ENCODE measurements at places on chromosomes 2 and 18. TPM values are rescaled to one million over a fixed set of nuclear protein-coding genes. Genes with fewer than 3 reads are reported as not detected.

DNA sequence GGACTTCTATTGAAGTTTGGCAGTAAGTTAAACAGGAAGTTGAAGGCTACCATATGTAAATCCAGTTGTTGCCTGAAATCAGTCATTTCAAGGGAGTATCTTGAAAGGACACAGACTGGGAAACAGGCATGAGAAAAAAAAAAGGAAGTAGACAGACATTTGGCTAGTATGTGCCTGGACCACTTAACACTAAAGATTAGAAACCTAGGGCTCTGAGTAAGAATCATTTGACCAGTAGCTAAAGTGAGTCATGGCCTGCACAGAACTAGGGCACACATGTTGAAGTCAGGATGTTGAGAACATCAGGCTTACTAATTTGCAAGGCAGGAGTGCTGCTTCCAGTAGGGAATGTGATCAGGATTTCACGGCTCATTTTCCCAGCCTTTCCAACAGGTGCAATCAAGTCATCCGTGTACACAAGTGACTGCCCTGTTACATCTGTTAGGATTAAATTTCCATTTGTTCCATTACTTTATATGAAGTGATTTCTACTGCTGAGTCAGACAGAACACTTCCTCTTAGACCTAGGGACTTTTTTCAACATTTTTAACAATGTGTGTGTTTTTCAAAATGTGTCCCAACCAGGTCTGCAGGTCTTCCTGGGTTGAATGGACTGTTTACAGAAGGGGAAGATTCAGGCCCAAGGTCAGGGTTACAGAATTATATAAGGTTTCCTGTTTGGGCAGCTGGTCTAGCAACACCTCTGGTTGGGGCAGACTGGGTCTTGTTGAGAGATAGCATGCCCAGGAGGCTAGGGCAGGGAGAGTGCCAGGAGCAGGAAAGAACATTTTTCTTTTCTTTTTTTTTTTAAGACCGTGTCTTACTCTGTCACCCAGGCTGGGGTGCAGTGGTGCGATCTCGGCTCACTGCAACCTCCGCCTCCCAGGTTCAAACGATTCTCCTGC lies 145.6 kb downstream of the TGIF1 start:
- H3K4me1 ChIP-seq, result peaks cover 60% of the 10 kb centered on the region
- peak overlapping the region; percentile 52 for H3K4me3 ChIP-seq
- H3K27me3 ChIP-seq, result no peaks in the 10 kb centered on the region
- H3K36me3 ChIP-seq, result peaks cover 5% of the 10 kb centered on the region

- H3K27ac ChIP-seq, result no peak overlapping the region
- no peaks in the 10 kb centered on the region for H3K27me3 ChIP-seq
- H3K4me3 ChIP-seq, result no peak overlapping the region
- no peak for DNase-seq
- H3K4me1 ChIP-seq, result no peaks in the 10 kb centered on the region
- no peaks in the 10 kb centered on the region for H3K36me3 ChIP-seq
These were observed 41.7 kb upstream of the RND3 start for GRCh38 chr2:150528861-150529801.

Gene GKN2
- 181 TPM for total RNA-seq

GRCh38 chr18:52070291-52070756 lies 269.7 kb upstream of the DCC start:
- no peaks in the 10 kb centered on the region for H3K36me3 ChIP-seq
- no peaks in the 10 kb centered on the region for H3K27me3 ChIP-seq
- no peak overlapping the region for H3K27ac ChIP-seq

Gene TBR1
- total RNA-seq, result 0.08 TPM

Gene PMS1
- total RNA-seq, result 28.4 TPM

DNA sequence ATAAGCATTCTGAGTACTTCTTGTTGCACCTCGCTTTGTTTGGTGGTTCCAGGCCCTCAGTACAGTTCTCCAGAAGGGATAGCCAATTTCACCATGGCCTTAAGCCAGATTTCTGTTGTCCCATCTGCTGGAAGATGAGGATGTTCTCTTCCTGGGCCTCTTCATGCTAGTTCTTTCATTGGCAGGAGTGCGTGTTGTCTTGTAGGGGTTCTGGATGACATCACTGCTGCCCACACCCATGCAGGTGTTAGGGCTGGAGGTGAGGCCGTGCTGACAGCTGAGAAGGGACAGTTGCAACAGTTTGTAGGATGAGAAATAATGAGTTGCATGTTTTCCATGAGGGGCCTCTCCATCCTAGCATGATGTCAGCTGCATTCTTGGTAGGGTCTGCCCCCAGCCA lies 142.9 kb downstream of the LDLRAD4 start:
- H3K27me3 ChIP-seq, result no peaks in the 10 kb centered on the region
- H3K4me3 ChIP-seq, result no peak overlapping the region
- no peak for DNase-seq
- H3K27ac ChIP-seq, result no peak overlapping the region
- no peaks in the 10 kb centered on the region for H3K36me3 ChIP-seq
- no peaks in the 10 kb centered on the region for H3K4me1 ChIP-seq

DNA sequence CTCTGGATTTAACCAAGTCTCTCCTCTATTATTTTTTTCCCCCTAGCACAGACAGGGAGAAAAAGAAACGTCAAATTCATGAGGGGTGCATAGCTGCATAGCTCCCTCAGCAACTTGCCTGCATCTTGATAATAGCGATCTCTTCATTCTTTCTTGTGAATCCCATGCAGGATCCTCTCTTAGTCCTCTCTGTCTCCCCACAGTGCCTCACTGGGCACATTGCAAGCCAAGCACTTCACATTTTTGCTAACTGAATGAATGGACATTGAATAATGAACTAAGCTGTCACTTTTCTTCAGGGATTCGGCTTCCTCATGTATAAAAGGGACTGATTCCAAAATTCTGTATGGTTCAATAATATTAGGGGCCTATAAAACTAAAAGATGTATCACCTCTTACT lies 2.9 kb upstream of the EPB41L3 start:
- no peak overlapping the region for H3K4me3 ChIP-seq
- DNase-seq, result no peak
- H3K27me3 ChIP-seq, result no peaks in the 10 kb centered on the region
- no peak overlapping the region for H3K27ac ChIP-seq

- peaks cover 61% of the 10 kb centered on the region for H3K4me1 ChIP-seq
- no peaks in the 10 kb centered on the region for H3K27me3 ChIP-seq
- DNase-seq, result no peak
These were observed 148.2 kb upstream of the ITGA4 start for GRCh38 chr2:181308766-181309515.

DNA sequence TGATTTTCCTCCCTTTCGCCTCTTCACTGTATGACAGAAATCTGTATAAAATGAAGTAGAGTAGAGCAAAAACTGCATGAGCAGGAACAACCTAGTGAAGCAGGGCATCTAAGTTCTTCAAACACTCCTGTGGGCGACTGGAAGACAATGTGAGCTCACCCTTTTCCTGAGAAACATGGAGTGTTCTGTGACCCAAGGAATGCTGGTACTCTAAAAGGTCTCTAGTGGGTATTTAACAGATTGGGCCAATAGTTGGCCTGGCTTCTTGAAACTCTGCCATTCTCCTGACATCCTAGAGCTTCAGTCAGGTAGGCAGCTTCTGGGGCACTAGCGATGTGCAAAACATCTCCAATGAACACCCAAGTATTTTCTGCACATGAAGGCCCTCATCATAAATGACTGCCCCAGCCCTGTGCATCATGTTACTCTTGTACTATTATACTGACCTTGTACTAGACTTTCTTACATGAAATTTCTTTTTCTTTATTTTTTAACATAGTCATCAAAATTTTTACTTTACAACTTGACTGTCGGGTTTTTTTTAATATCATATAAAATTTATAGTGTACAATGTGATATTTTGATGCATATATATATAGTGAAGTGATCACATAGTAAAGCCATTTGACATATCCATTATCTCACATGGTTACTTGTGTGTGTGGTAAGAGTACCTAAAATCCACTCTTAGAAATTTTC lies 294.6 kb upstream of the SESTD1 start:
- no peak for DNase-seq
- no peaks in the 10 kb centered on the region for H3K27me3 ChIP-seq
- peak overlapping the region; percentile 61 for H3K27ac ChIP-seq

- no peak overlapping the region for H3K27ac ChIP-seq
- H3K4me1 ChIP-seq, result no peaks in the 10 kb centered on the region
- no peaks in the 10 kb centered on the region for H3K36me3 ChIP-seq
- no peak overlapping the region for H3K4me3 ChIP-seq
These were observed 3.5 kb upstream of the FABP1 start for GRCh38 chr2:88131201-88131998.

GRCh38 chr18:3248062-3248657 lies 559 bp downstream of the MYL12A start:
- H3K36me3 ChIP-seq, result peaks cover 12% of the 10 kb centered on the region
- H3K27me3 ChIP-seq, result no peaks in the 10 kb centered on the region
- peak overlapping the region; percentile 90 for H3K4me3 ChIP-seq
- H3K27ac ChIP-seq, result peak overlapping the region; percentile 100
- H3K4me1 ChIP-seq, result peaks cover 29% of the 10 kb centered on the region
- DNase-seq, result peak; percentile 82

DNA sequence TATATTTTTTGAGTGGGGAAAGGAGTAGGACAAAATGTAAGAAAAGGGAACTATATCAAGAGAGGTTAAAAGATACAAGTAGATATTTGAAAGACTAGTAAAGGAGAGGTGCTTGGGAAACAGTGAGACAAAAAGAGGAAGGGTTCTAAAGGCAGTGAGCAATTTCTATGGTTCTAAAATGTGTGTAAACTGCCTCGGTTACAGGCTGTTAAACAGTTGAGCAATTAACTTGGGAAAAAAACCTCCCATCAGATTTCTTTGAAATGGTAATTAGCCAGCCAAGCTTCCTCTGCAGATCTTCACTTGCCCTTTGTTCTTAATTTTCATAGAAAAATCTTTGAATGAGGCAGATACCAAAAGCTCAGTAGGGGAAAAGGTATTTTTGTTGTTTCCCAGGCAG lies 238.7 kb upstream of the KCNH7 start:
- H3K27ac ChIP-seq, result no peak overlapping the region
- H3K27me3 ChIP-seq, result no peaks in the 10 kb centered on the region
- H3K4me3 ChIP-seq, result no peak overlapping the region
- no peak for DNase-seq
- H3K36me3 ChIP-seq, result no peaks in the 10 kb centered on the region

DNA sequence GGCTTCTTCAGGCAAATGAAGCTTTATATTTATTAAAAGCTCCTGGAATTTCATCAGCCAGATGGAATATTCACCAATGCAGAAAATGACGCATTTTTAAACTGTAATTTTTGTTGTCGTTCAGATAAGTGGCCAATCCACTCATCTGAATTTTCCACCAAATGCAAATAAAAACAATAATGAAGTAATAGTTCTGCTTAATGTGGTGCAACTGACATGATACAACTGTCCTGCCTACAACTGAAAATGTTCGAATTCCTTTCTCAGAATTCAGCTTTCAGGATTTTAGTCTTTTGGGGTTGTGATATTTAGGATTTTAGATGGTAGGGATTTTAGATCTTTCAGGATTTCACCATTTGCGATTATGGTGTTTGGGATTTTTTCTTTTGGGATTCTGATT lies 27.1 kb upstream of the PUM2 start:
- H3K27ac ChIP-seq, result no peak overlapping the region
- no peaks in the 10 kb centered on the region for H3K4me1 ChIP-seq
- no peaks in the 10 kb centered on the region for H3K27me3 ChIP-seq
- no peak overlapping the region for H3K4me3 ChIP-seq

- H3K4me1 ChIP-seq, result no peaks in the 10 kb centered on the region
- no peak for DNase-seq
- no peaks in the 10 kb centered on the region for H3K36me3 ChIP-seq
- no peak overlapping the region for H3K4me3 ChIP-seq
These were observed 22.7 kb downstream of the EXOC6B start for GRCh38 chr2:72803151-72803550.

Gene EHD3
- total RNA-seq, result 6.8 TPM

Gene SERPINB13
- not detected for total RNA-seq

- H3K27me3 ChIP-seq, result peaks cover 99% of the 10 kb centered on the region
- H3K4me3 ChIP-seq, result peak overlapping the region; percentile 9
- no peak overlapping the region for H3K27ac ChIP-seq
- H3K4me1 ChIP-seq, result peaks cover 27% of the 10 kb centered on the region
- H3K36me3 ChIP-seq, result no peaks in the 10 kb centered on the region
These were observed 2.0 kb downstream of the SP9 start for GRCh38 chr2:174336501-174337336.

DNA sequence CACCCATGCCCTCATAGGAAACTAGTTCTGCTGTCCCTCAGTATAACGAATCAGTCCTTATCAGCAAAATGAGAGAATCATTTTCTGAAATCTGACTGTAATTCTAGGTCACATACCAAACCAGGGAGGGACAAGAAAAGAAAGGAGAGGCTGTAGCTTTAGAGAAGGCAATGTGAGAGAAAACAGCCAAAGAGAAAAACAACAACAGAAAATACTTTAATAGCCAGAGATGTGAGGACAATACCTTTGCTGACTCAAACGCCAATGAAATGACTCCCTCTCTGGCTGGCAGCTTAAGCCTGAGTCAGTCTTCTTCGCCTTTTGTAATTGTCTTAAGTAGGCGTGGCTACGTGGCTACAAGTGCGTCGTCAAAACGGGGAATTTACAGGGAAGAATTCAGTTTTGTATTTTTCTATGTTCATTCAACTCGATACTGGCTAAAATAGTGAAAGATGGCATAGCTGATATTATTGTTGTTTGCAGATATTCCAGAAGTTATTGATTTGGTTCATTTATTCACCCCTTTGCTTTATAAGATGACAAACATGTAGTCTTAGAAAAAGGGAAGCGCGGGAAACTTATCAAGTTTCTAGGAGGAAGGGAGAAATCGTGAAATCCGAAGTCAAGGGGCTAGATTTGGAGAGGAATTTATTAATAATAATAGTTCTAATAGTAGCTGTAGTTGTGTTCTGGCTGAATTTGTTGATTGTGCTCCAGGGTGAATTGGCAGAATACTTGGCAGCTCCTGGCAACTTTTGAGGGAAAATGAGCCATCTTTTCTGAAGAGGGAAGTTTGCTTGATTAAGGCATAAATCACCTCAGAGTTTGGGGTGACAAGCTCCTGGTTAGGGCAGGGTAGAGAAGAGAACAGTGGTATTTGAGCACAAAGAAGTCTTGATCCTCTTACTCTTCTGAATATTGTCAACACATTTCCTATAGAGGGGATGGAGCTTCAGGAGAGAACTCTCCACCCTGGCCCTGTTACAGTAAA lies at the start of gene IL1A:
Gene IL1A, minus strand, starts transcription at position 295 of the 991 bp plus-strand sequence. CDS start 723 bp downstream, outside the sequence.
- H3K36me3 ChIP-seq, result no peaks in the 10 kb centered on the region
- peak within 1 kb of the TSS; percentile 13 for H3K4me3 ChIP-seq
- DNase-seq, result no peak
- H3K27ac ChIP-seq, result peak within 1 kb of the TSS; percentile 35

Gene NAT8
- total RNA-seq, result not detected
